ENCODE measurements at places on chromosomes 1 and 21.

DNA sequence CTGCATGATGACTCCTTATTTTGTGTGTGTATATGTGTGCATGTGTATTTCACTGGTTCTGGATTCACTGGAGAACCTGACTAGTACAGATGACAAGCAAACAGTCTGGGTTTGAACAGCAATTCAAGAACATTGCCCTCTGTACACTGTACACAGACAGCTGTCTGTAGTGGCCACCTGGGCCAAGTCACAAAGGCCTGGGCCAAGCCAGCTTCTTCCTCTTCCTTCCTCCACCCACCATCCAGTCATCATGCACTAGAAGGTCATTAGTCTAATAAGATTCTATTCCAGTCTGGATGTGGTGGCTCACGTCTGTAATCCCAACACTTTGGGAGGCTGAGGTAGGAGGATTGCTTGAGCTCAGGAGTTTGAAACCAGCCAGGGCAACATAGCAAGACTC is 155.9 kb downstream of the ELAVL4 start:
- no peak for DNase-seq

- DNase-seq: no peak
Observed at GRCh38 chr1:30264672-30265025, 458.7 kb downstream of the MATN1 start.

GRCh38 chr1:22635436-22635835 is 992 bp upstream of the C1QA start:
- no peak for DNase-seq

- peak; percentile 88 for DNase-seq
Observed at GRCh38 chr1:975896-976683, 5.8 kb downstream of the PERM1 start.

- no peak for DNase-seq
Observed at GRCh38 chr1:194830387-194830786, 1644.0 kb upstream of the B3GALT2 start.

- DNase-seq: no peak
Observed at GRCh38 chr1:236773919-236774318, 21.2 kb upstream of the MTR start.

- peak; percentile 24 for DNase-seq
Observed at GRCh38 chr1:26155370-26156284, 3.3 kb upstream of the FAM110D start.

GRCh38 chr1:5481889-5482288 is 510.3 kb downstream of the NPHP4 start:
- peak; percentile 70 for DNase-seq

DNA sequence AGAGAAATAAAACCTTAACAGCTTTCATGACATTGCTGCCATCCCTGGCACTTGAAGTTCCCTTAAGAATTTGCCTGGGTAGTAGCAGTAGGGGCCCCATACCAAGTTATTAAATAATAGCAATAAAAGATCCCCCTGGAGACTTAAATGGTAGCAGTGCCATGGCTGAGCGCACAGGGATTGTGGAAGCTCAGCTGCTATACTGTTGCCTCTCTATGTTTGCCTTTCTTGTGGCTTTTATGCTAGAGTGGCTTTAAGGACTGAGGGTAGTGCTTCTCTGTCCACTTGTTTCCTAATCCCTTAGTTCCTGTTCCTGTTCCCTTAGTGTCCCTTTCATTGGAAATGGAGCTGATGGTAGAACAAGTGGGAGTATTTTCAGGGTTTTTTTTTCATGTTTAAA is 42.1 kb downstream of the NCF2 start:
- DNase-seq: no peak

DNA sequence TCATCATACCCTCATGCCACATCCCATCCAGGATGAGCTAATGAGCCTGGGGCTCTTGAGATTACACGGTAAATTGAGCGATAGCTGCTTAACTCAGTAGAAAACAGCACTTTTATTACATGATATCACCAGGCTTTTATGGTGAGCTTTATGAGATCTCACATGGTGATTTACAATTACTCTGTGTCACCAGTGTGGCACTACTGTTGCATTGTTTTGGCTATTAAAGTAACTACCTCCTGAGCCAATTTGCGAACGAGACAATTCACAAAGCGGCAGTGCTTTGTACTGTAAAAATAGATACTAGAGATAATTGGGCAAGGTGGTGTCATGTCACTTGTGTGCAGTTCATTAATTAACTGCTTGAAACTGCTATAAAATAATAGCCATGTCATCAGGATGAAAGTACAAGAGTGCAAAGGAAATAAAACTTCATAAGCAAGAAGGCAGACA is 767.7 kb upstream of the ADGRL2 start:
- no peak for DNase-seq

DNA sequence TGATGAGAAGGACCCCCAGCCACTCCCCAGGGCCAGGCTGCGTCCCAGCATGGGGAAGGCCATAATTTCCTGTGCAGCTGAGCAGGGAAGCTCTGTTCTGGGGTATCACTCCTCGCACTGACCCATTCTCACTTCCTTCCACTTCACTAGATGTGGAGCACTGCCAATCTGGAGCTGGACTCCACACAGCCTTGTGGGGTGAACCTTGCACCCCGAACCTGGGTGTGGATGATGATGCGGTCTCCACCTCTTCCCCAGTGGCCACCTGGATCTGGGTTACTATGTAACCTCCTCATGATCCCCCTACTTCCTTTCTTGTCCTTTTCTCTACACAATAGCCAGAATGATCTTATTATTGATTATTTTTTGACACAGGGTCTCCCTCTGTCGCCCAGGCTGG is 36.7 kb downstream of the CTNNBIP1 start:
- DNase-seq: no peak

DNA sequence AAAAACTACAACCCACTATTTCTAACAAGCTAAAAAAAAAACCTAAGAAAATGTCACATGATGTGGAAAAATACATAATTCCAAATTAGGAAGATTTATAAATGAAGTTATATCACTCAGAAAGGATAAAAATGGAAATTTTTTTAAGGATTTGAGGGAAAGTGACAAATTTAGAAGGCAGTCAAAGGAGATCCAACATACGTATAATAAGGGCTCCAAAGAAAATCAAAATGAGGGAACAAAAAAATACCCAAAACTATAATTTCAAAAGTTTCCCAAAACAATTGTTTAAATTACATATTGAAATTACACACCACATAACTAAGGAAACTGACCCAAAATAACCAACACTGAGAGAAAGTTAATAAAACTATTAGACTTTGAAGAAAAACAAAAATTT is 381.1 kb upstream of the KAZN start:
- no peak for DNase-seq

- peak; percentile 73 for DNase-seq
Observed at GRCh38 chr1:244865028-244865371, 657 bp upstream of the HNRNPU start.

GRCh38 chr1:108000620-108001111 is 35.7 kb upstream of the VAV3 start:
- DNase-seq: no peak

GRCh38 chr1:219294251-219294650 is 120.6 kb downstream of the LYPLAL1 start:
- no peak for DNase-seq

GRCh38 chr1:30700528-30701257 is 22.7 kb downstream of the MATN1 start:
- no peak for DNase-seq

GRCh38 chr1:221669441-221669840 is 72.4 kb downstream of the DUSP10 start:
- DNase-seq: no peak

GRCh38 chr1:109971559-109971958 is 13.0 kb upstream of the AHCYL1 start:
- no peak for DNase-seq

DNA sequence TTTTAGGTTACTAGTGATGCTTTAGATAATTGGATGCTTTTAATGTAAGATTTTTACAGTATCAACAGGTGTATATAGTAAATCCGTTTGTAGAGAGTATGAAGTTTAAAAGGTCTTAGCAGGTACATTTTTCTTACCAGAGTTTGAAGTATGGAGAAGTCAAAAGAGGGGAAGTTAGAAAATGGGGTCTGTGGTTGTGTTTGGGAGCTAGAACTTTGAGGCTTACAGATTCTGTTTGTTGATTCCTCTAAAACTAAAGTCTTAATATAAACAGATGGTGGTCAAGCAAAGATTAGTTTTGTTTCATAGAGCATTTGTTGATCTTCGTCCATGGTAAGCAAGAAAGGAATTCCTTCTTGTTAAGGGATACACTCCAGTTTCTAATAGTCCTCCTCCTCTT is 35.8 kb downstream of the CDC42 start:
- DNase-seq: no peak

- no peak for DNase-seq
Observed at GRCh38 chr1:36913484-36914060, 120.7 kb downstream of the GRIK3 start.

GRCh38 chr1:89884718-89885596 is 64.1 kb downstream of the LRRC8D start:
- DNase-seq: no peak

DNA sequence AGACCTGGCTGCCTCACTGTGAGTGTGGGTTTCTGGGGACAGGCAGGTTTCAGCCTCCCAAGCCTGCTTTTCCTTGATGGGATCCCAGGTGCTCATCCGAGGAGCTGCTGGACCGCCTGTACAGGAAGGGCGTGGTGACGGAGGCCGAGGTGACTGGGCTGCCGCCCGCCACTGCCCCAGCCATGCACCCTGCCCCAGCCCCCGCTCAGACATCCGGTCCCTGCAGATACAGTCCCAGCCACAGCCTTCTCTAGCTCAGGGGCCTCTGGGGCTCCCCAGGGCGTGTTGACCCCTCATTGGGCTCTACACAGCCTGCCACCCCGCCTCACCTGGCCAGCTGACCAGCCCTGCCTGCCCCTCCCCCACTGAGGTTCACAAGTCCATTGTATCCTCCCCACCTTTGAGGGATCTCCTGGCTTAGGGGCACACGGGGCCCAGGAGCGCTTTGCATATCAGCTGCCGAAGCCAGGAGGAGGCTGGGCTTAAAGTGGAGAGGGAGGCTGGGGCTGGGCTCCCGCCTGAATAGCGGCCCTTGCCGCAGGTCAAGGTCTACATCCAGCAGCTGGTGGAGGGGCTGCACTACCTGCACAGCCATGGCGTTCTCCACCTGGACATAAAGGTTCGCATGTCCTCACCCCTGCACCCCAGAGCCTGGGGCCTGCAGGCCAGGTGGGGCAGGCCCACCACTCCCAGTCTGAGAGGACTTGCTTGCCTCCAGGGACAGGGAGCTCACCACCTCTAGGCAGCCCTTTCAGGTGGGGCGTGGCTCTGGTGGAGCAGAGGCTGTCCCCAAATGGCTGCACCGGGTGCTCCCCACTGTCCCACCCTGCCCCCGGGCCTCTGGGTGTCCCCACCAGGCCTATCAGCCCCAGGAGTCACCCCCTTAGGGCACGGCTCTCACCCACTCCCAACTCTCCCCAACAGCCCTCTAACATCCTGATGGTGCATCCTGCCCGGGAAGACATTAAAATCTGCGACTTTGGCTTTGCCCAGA is 38.5 kb downstream of the TRIM11 start:
- DNase-seq: peak; percentile 60

DNA sequence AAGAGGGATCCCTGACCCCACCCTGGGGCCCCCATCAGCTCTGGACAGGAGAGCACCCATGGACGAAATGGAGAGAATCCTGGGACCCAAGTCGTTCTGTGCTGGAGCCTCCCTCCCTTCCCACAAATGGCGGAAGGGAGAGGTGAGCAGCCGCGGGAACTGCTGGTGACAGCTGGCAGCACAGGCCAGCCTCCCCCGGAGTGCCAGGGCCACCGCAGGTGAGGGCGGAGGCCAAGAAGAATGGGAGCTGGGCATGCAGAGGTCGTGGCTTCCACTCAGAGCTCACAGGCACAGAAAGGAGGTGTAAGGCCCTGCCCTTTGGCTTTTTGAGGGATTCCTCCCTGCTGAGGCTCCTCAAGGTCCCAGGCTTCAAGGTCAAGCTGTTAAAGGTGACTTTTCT is 24.6 kb downstream of the SLC1A7 start:
- no peak for DNase-seq

GRCh38 chr1:192918259-192918658 is 109.4 kb downstream of the RGS2 start:
- DNase-seq: no peak

- no peak for DNase-seq
Observed at GRCh38 chr1:35598895-35599294, 25.8 kb downstream of the TFAP2E start.

GRCh38 chr1:226479474-226479873 is 69.1 kb upstream of the STUM start:
- DNase-seq: no peak

DNA sequence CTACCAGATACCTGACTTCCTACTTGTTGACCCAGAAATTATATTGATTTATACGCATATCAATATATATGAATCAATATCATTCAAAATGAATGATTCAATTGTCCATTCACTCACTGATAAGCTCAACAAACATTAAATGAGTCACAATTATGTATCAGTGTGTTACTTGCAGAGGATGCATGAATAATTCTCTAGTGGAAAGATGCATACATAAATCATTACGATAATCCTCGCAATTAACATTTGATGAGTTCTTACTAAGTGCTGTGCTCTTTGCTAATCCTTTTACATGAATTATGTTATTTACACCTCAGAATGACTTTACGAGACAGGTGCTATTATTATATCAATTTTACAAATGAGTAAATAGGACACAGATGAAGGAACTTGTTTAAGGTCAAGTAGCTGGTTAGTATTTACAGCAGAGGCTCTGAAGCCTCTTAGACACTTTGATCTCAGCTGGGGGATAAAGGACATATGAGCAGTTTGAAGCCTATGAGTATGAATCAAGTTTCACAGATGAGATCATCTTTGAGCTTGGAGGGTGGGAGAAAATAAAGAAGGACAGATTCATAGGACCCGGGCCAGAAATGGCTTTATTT is 112.8 kb upstream of the ADAMTS5 start:
- no peak for DNase-seq

- no peak for DNase-seq
Observed at GRCh38 chr1:83827741-83828140, 171.2 kb downstream of the TTLL7 start.

DNA sequence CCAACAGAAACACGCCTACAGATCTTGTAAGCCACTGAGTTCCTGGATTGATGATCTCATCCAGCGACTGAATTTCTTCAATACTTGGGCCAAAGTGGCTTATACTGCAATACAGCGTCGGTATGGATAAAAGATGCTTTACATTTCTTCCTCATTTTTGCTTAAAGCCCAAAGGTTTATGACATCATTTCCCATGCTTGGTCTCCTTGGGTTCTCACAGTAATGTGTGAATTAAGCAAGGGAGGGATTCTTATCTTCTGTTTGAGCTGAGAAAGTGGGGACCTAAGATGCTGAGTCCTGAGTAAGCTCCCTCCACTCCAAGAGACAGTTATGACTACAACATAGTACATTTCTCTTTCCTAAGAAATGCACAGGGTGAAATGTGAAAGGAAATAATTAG is 39.5 kb downstream of the LBR start:
- no peak for DNase-seq

GRCh38 chr1:166852918-166853317 is 13.6 kb downstream of the POGK start:
- DNase-seq: no peak

All from activated effector memory CD4-positive, alpha-beta T cell treated with anti-CD3 and anti-CD28 coated beads, Interleukin-2, amount 50 U/mL, for 16 hours (primary cell).